ENCODE measurements at places on chromosomes 2 and 18.

- no peak for DNase-seq
These were observed 132.2 kb downstream of the FMNL2 start for GRCh38 chr2:152466980-152467676.

- DNase-seq: no peak
These were observed 521.7 kb upstream of the SPHKAP start for GRCh38 chr2:228703152-228703551.

GRCh38 chr2:3539836-3540235 is 18.3 kb downstream of the RNASEH1 start:
- no peak for DNase-seq

- DNase-seq: no peak
These were observed 20.6 kb downstream of the MAPRE2 start for GRCh38 chr18:35061804-35062203.

- no peak for DNase-seq
These were observed 64.7 kb upstream of the SERTAD2 start for GRCh38 chr2:64718250-64718885.

- no peak for DNase-seq
These were observed 44.9 kb upstream of the TAF4B start for GRCh38 chr18:26181343-26181826.

GRCh38 chr18:57062178-57062577 is 84.7 kb upstream of the BOD1L2 start:
- no peak for DNase-seq

GRCh38 chr18:3066341-3067110 is 53.6 kb upstream of the LPIN2 start:
- DNase-seq: no peak
